Stimulated activated CD8-positive, alpha-beta memory T cell treated with anti-CD3 and anti-CD28 coated beads, Interleukin-15, amount 100 ng/mL, for 24 hours (primary cell): ENCODE measurements at places on chromosomes 12 and 14.

GRCh38 chr12:95803817-95804216, 13.3 kb upstream of the NTN4 start:
- DNase-seq = no peak

DNA sequence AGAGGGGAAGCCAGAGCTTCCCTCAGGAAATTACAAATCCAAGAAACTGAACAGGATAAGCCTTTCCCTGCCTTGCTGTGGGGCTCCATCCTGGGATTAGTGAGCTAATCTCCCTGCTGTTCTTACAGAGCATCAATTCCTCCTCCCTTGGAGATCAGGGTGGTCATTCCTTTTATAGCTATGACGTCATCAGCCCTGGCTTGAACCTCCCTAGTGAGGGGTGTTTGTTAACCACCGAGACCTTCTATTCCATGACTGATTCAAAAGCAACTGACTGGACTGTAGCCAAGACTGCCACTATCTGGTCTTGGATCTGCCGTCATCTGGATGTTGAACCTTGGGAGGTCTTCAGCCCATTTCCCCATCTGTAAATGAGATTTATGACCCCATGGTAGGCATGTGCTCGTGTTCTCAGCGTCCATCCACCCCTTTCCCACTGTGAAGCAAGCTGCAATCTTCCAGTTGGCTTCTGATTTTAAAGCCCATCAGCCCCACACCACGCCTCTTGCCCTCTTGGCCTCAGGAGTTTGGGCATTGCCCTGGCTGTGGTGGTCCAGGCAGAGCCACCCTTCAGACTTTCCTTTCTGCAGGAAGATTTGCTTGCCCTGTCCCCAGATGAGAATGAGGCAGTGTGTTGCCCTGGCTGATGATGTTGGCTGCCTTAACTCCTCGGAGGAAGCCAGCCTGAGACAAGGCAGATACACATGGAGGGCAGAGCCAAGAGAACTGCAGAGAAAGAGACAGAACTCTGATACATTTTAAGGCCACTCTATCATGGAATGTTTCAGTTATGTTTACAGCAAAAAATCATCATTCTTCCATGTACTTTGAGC, 59.6 kb upstream of the ACTN1 start:
- DNase-seq = no peak

- no peak for DNase-seq
Measured at GRCh38 chr14:37668646-37669045, 73.2 kb downstream of the TTC6 start.

GRCh38 chr14:105315941-105316576, 1.5 kb downstream of the PACS2 start:
- no peak for DNase-seq

GRCh38 chr12:117830471-117830870, 138.3 kb downstream of the KSR2 start:
- DNase-seq = no peak

DNA sequence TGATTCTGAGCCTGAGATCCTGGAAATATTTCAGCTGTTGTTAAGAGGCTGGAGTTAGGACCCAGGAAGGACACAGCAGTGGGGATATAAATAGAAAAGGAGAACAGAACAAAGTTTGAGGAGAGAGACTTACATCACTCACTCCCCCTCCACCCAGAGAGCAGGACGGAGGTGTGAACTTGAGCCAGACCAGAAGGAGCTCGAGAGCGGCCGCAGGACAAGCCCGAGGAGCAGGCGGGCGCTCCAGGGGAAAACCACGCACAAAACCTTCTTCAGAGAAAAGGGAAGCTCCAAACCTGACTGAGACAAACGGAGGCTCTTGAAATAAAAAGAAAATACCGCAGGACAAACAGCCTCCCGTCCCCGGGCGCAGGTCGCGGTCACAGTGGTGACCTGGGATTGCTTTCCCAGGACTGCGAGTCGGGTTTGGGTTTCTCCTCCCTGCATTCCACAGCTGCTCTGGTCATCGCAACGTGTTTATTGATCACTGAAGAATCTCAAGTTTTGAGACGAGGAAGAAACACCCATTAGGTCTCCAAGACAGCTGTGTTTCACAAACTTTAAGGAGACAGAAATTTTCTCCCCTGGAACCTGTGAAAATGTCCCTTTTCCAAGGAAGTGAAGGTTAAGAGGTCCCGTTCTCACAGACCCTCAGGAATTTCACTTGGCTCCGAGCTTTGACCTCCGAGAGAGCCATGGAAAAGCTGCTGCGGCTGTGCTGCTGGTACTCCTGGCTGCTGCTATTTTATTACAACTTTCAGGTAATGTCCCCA, at the start of gene ADGRD1:
TSS of gene ADGRD1 (plus strand) at position 137 of the 773 bp plus-strand sequence. CDS start at position 696, 559 bp downstream.
- no peak for DNase-seq

- no peak for DNase-seq
Measured at GRCh38 chr12:103771466-103771865, 69.6 kb downstream of the NT5DC3 start.

GRCh38 chr14:55430024-55430690, 10.3 kb downstream of the TBPL2 start:
- no peak for DNase-seq

DNA sequence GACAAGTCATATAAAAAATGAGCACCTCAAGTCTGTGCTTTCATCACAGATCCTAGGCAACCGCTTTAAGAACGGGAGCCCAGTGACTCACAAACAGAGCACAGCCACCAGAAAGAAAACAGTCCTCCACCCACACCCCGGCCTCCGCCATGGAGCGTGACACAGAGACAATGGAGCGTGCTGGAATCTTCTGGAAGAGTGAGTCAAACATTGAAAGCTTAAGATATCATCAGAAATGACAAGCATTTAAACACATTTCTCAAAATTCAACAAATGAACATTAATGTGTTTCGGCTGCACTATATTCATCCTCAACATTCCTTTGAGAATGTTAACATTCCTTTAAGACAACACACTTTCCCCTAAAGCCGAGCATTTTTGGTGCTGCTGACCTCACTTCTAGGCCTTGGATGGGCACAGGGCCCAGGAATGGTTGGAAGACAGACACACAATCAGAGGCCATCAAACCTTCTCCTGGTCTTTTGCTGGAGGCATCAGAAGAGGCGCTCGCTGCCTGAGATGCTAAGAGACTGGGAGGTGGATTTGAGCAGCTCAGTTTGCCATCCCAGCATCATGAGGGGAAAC, 23.6 kb upstream of the TMEM132D start:
- no peak for DNase-seq

- peak; percentile 16 for DNase-seq
Measured at GRCh38 chr12:107402041-107403022, 283.3 kb upstream of the PWP1 start.

DNA sequence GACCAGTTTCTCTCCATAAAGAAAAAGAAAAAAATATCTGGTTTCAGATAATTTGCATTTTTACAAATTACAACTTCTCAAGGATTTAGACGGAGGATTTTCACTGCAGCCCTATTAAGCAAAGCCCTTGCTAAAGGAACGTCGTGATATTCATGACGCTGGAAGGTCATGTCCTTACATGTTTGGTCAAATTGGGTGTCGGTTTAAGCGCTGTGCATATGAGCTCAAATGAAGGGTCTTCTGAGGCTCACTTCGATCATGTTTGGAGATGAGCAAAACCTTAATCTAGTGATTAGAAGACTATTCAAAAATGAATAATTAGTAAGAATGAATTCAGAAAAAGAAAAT, 67.3 kb upstream of the USP15 start:
- no peak for DNase-seq

GRCh38 chr12:120474616-120474960, 5.0 kb upstream of the SRSF9 start:
- no peak for DNase-seq
